A172 (cell line): ENCODE measurements at places on chromosomes 1 and 21. TPM values are rescaled to one million over a fixed set of nuclear protein-coding genes. Genes with fewer than 3 reads are reported as not detected.

The FCRLB gene
- total RNA-seq = 2.7 and 3.1 TPM in 2 replicates

GRCh38 chr1:166808952-166809351, 30.3 kb upstream of the POGK start:
- DNase-seq = no peak

GRCh38 chr21:39375446-39375845, 26.6 kb upstream of the HMGN1 start:
- no peak for DNase-seq

- DNase-seq = peak; percentile 61
These were observed 96.6 kb upstream of the IPO9 start for GRCh38 chr1:201732351-201732750.

The NPHS2 gene
- total RNA-seq = not detected in 2 replicates

The PTPN7 gene
- not detected in 2 replicates for total RNA-seq

DNA sequence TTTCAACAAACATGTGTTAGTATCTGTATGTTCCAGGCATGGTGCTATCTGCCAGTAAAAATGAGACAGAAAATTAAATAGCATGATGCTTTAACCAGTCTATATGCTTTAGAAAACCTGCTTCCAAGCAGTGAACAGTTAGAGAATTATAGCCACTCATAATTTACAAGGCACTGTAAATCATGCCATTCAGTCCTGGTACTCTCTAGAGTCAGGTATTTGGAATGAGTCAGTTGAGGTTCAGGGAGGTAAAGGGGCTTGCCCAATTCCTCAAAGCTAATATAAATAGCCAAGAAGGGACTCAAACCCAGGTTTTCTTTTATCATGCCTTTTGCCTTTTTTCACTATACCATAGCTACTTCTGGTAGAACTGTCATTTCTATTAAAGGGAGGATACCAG, 184.4 kb downstream of the NFIA start:
- no peak for DNase-seq

The CPTP gene
- 17.0 and 19.5 TPM in 2 replicates for total RNA-seq

- no peak for DNase-seq
These were observed 19.6 kb downstream of the EDN2 start for GRCh38 chr1:41464885-41465284.

The SLC9C2 gene
- not detected in 2 replicates for total RNA-seq

The NBPF15 gene
- 23.8 and 25.5 TPM in 2 replicates for total RNA-seq

The BOLA1 gene
- 23.5 and 27.8 TPM in 2 replicates for total RNA-seq

DNA sequence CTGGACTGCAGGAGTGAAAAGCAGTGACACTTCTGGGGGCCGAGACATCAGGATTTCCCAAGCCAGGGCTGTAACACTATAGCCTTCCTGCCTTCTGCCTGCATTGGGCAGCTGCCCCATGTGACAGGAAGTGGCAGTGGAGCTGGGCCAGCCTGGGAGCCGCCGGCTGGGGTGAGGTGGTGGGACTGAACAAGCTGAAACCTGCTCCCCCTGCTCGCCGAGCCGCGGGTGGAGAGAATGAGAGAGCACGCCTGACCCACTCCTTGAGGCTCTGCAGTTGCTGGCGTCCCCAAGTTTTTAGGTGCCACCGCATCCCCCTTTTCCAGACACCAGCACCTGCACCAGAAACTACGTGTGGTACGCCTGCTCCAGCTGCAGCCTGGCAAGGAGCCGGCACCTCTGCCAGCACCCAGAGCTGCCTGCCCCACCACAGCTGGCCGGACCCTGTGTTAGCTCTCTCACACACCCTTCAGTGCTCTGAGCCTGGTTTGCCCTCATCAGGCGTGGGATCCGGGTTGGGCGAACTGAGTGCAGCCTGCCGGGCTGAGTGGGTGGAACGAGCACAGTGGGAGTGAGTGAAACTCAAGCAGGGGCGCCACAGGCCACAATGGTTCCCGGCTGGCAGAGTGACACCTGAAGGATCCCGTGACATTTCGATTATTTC, 119.4 kb downstream of the AKT3 start:
- DNase-seq = no peak

GRCh38 chr1:71695821-71696220, 586.5 kb downstream of the NEGR1 start:
- DNase-seq = no peak

DNA sequence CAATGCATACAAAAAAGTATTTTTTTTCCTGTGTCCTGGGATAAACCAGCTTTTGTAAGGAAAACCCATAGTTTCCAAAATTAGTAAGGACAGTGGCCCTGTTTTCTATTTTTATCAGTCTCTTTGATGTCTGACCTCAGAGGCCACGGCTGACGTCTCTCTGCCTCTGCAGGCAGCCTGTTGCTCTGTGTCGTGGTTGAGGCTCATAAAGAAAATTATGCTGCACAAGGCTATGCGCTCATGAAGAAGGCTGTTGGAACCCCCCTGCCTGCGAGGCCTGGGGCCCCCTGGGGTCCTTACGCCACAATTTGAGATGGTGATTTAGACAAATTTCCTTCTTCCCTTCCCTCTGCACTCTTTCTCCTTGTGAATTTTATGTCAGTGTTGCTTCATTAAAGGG, 48.9 kb downstream of the AGPAT3 start:
- no peak for DNase-seq

The BMP8B gene
- 0.26 and 0.55 TPM in 2 replicates for total RNA-seq

GRCh38 chr1:226436472-226436854, 28.6 kb upstream of the PARP1 start:
- no peak for DNase-seq

DNA sequence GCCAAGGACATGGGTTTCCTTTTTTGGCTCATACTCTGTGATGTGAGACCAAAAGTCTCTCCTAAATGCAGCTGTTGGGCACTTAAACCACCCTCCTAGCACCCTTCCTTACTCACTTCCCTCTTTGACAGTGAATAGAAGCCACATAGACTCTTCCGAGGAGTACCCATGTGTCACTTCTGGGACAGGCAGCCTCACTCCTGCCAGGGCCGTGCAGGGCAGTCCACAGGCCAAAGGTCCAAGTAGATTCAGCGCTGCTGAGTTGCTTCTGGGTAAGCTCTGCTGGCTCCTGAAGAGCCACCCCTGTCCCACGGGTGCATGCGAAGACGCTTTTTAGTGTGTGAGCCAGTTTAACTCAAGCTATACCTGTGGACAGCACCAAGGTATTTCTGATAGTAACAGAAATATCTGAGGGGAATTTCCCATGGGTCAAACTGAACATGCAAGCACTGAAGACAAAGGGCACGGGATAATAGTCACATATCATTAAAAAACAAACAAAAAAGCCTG, 36.8 kb upstream of the BMP8B start:
- no peak for DNase-seq

DNA sequence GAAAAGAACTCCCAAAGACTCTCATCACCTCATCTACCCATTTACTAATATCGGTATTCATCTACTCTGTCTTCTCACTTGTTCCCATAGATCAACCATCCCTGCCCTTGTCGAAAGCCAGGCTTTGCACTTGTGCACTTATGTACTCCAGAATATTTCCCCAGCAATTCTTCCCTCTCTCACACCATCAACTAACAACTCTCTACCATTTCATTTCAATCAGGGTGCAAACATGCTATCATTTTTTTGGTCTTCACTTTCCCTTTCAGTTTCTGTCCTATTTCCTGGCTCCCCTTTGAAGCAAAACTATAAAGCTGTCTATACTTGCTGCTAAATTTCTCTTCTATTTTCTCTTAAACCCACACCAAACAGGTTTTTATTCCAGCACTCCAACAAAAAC, 6.7 kb downstream of the C1orf105 start:
- DNase-seq = no peak

The EXO1 gene
- total RNA-seq = 56.1 and 71.4 TPM in 2 replicates

GRCh38 chr1:114703242-114703641, 7.9 kb upstream of the AMPD1 start:
- no peak for DNase-seq

DNA sequence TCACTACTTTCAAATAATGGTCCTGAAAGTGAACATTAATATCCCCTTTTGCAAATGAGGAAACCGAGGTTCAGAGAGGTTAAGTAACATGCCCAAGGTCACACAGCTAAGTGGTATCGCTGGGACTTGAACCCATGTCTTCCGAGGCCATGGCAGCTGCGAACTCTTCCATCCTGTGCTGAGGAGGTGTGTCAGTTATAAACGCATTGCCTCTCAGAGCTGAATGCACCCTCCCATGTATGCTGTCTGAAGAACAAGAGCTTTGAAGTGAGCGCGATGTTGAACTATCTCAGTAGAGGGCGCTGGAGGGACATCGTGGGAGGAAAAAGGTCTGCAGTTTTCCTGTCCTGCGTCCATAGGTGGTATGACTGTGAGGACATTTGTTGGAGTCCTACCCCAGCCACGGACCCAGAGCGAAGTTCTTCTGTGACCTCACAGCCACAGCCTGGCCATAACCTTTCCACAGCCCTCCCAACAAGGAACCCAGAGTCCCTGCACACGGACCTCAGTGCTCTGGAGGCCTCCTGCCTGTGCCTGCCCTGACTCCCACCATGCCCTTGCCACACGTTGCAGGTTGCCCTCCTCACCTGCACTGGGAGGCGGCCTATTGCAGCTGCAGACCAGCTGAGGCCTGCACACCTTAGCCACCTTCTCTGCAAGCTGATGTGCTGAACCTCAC, 7.5 kb downstream of the MYOC start:
- DNase-seq = peak; percentile 90

- DNase-seq = peak; percentile 44
These were observed 65.5 kb downstream of the EPHB2 start for GRCh38 chr1:22776035-22776613.

DNA sequence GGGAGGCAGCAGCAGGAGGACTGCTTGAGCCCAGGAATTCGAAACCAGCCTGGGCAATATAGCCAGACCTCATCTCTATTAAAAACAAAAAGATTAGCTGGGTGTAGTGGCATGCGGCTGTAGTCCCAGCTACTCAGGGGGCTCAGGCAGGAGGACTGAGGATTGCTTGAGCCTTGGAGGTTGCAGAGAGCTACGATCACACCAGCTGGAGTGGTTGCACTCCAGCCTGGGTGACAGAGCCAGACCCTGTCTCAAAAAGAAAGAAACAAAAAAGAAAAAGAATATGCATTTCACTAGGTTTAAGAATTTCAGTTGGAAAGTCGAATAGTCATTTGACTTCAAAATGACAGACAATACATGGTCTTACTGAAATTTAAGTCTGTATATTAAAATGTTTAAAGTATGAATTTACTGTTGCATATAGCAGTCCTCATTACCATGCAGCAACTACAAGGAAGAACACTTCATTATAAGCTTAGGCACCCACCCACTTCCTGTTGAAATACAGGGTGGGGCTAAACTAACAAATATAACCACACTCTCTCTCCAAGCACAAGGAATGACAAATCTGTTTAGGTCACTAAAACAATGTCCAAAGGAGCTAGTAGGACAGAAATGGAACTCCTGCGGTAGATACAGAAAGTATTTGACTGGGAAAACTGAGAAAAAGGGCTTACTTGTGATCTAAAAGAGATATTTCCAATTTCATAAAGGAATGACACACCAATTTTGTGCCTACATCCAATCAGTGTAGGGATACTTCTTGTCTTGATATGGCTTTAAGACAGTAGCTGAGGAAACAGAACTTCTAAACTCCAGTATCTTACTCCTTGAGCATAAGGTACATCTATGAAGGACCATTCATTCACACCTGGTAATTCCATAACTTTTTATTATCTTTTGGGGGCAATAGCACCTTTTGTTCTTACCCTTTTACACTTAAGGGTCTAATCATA, 44.1 kb downstream of the GPR3 start:
- peak; percentile 66 for DNase-seq

GRCh38 chr1:62407398-62408009, 29.3 kb upstream of the USP1 start:
- DNase-seq = peak; percentile 54

The PLA2G2D gene
- not detected in 2 replicates for total RNA-seq

GRCh38 chr1:205285381-205286101, 36.0 kb downstream of the NUAK2 start:
- DNase-seq = no peak

- DNase-seq = no peak
These were observed 105.4 kb upstream of the PDC start for GRCh38 chr1:186566140-186566855.

- DNase-seq = no peak
These were observed 2.9 kb downstream of the CD164L2 start for GRCh38 chr1:27380224-27380623.

DNA sequence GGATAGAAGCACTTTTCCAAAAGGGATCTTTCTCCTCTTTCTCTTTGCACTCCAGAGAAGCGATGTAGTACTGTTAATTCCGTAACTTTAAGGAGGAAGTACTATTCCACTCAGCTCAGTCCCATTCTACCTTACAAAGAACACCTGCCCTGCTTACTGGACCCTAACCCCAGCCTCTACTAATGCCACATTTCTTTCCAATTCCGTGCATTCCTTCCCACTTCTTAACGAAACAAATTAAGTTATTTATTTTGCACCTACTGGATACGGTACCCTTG, 511 bp downstream of the NDC1 start:
- DNase-seq = peak; percentile 9

The FAM72B gene
- total RNA-seq = 7.0 and 15.3 TPM in 2 replicates

DNA sequence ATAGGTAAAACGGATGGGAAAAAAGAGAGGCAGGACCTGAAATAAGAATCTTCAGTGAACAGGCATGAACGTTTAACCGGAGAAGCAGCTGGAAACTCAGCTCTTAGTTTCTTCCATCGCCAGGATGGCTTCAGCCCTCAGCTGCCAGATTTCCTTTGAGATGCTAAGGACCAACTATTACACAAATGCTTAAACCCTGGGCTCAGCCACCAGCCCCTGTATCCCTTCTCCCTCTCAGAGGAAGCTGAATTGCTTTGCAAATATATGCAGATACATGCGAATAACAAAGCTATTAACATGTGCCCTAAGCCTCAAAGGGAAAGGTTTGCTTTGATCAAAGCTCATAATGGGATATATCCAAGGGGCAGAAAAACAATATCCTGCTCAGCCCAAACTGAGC, 515.1 kb downstream of the OMA1 start:
- DNase-seq = no peak

- DNase-seq = no peak
These were observed 37.2 kb upstream of the AIM2 start for GRCh38 chr1:159113596-159114433.

GRCh38 chr1:158933621-158934020, 2.3 kb downstream of the PYHIN1 start:
- DNase-seq = no peak

DNA sequence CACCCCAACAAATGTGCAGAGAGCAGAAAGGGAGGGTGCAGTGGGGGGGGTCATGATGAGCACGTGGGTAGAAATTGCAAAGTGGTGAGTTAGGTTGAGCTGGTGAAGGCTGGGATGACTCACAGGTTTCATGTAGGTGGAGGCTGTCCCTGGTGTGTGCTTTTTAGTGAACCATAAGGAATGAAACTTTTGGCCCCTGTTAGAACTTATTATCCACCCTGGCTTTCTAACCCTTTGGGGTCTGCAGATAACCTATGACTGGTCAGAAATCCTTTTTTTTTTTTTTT, 46.9 kb downstream of the DOP1B start:
- DNase-seq = peak; percentile 94
